ENCODE measurements at places on chromosomes 3 and 15.

DNA sequence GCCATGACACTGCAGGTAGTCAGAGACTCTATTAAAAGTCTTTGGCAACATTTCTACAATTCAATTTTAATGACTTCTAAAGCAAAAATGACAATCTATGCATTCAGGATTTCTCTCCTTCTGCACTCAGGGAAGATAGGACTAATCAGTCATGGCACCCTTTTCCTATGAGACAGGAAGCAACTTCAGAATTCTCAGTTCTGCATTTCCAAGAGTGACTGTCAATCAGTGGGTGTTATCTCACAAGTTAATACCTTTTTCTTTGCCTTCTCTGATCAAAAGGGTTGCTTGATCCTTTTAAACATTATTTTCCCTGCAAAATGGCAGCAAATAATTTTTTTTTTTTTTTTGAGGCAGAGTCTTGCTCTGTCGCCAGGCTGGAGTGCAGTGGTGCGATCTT, 7.8 kb upstream of the ICE2 start:
- no peak for DNase-seq
- no peaks in the 10 kb centered on the region for H3K27me3 ChIP-seq
- no peak overlapping the region for H3K4me3 ChIP-seq

DNA sequence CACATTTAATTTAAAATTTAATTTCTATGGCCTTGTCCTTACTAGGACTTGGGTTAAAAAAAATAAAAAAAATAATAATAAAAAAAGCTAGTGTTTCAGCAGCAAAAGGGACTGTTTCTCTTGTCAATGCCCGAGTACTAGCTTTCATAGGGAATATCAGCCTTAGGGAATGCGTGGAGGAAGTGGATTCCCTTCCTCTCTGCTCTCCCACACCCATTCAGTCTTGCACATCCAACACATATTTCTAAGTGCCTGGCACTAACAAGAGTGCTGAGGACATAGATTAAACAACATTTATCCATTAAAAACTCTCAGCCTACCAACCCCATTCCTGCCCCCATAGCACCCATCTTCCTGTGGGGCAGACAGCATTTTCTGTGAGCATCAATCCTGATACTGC, 6.2 kb downstream of the ZNF385D start:
- H3K4me1 ChIP-seq: no peaks in the 10 kb centered on the region
- H3K27me3 ChIP-seq: no peaks in the 10 kb centered on the region
- no peak overlapping the region for H3K4me3 ChIP-seq
- H3K36me3 ChIP-seq: no peaks in the 10 kb centered on the region
- H3K27ac ChIP-seq: no peak overlapping the region

GRCh38 chr3:94246171-94246570, 183.3 kb downstream of the NSUN3 start:
- no peaks in the 10 kb centered on the region for H3K36me3 ChIP-seq

DNA sequence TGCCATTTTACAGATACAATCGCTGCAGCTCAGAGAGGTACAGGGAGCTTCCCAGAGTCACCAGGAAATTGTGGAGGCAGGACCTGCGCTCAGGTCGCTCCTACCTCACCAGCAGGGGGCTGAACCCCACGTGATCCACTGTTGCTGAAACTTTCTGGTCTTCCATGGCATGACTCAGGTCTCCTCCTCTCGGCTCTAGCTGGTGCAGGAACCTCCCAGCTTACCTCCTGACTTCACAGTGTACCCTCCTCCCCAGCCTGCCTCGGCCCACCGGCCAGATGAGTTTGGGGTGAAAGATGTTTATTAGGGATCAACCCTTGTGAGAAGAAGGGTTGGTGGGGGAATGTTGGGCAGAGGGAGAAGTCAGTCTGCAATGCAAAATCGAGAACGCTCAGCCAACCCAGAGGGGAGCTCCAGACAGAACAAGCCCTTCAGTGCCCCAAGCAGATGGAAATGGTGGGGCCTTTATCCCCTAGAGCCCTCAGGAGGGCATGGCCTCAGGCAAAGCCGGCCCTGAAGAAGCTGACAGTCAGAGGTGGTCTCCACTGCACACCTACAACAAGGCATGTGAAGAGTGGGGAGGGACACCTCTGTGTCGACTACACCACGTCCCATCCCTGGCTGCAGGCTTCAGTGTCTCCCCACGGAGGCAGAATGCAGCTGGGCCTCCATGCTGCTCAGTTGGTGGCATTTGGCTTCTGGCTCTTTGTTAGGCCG, 118.6 kb upstream of the PRR20G start:
- H3K27ac ChIP-seq: no peak overlapping the region
- H3K4me3 ChIP-seq: no peak overlapping the region
- H3K36me3 ChIP-seq: no peaks in the 10 kb centered on the region
- peaks cover 61% of the 10 kb centered on the region for H3K4me1 ChIP-seq

Measured in neuronal stem cell (in vitro differentiated cells).